ENCODE measurements at places on chromosomes 2 and 18.

GRCh38 chr18:12423820-12424219, 16.1 kb downstream of the PRELID3A start:
- DNase-seq, result no peak

GRCh38 chr2:173048522-173048896, 27.1 kb upstream of the MAP3K20 start:
- DNase-seq, result no peak

- DNase-seq, result no peak
Observed at GRCh38 chr2:2484301-2484700, 153.2 kb upstream of the MYT1L start.

DNA sequence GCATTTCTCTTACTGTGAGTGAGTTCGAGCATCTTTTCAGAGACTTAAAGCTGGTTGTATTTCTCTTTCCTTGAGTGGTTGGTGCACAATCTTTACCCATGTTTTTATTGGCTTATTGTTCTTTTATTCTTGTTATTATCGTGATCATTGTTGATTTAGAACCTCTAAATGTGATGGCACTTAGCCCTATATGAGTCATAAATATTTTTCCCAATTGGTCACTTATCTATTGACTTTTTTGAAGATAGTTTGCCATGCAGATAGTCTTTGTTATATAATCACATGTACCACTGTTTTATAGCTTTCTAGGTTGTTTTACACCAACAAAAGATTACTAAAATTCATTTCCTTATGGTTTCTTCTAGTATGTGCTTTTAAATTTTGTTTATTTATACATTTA, 141.6 kb upstream of the MSH6 start:
- DNase-seq, result no peak

DNA sequence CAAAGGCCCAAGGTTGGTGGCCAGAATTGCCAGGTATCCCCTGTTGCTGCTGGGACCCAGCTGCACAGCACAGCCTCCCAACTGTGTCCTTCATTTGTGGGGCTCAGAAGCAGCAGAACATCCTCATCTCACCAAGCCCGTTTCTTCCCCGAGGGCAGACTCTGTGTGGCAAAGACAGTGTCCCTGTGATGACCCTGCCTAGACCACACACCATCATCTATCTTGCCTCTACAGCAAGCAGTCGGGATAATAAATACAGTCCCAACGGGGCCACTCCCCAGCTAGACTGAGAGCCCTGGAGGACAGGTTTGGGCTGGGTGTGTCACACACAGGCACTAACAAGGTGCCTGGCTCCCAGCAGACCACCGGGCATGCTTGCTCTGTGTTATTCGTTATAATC, 93.4 kb downstream of the PTGR3 start:
- no peak for DNase-seq

- no peak for DNase-seq
Observed at GRCh38 chr2:191859681-191860080, 12.8 kb upstream of the CAVIN2 start.

DNA sequence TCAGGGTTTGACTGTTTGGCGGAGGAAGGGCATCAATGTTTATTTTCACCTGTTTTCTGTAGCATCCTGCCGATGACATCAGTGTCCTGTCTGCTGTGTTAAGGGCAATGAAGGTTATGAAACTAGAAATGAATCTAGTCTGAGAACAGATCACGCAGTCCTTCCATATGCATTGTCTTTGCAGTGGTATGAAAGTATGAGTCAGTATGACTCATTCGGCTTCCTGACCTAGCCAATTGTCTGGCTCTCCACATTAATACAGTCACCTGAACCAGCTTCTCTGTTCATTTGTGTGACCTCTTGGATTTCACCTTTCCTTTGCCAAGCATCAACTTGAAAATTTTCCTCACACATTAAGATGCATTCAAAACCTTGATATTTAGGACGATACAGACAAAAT, 353.8 kb downstream of the RND3 start:
- DNase-seq, result no peak

DNA sequence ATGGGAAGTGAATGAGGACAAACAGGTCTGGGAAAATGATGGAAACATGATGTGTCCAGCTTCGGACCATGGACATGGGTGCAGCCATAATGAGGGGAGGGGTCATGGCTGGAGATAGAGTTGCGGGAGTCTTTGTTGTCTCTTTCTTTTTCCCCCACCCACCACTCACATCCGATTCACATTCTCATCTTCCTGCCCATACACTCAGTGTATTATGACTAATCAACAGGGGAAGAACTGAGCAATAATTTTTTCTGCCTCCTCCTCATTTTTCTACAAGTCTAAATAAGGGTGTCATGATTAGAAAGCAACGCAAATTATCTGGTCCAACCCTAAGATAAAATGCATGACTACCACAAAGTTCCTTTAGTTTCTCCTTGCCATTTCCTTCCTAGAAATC, 5.7 kb upstream of the SERPINB2 start:
- DNase-seq, result no peak

GRCh38 chr2:151766437-151767153, 32.3 kb upstream of the NEB start:
- DNase-seq, result no peak

GRCh38 chr2:237059155-237059875, 26.4 kb upstream of the COPS8 start:
- DNase-seq, result no peak

DNA sequence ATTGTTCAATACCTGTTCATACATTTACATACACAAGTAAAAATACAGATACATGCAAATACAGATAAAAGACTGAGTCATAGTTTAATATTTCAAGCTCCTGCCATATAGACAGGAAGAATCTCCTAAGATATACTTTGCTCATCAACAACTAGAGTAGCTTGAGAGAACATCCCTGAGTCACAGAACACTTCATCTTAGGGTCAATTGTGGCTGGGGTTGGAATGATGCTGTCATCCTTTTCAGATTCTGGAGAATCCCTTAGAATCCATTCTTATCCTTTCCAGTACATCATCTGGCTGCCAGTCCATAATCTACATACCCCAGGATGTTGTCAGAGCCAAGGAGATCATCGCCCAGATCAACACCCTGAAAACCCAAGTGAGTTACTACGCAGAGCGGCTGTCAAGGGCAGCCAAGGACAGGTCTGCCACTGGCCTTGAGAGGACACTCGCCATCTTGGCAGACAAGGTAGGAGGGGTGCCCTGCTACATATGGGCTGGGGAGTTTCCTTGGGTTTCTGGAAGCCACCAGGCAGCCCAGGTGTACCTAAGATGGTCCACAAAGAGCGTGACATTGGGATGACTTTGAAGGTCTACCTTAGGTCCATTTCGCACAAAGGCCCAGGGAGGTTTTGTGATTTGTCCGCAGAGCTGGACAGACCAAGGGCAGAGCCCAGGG, 55.7 kb downstream of the COA5 start:
- no peak for DNase-seq

GRCh38 chr2:58030771-58031170, 15.8 kb upstream of the VRK2 start:
- no peak for DNase-seq

- DNase-seq, result no peak
Observed at GRCh38 chr18:12820506-12820905, 63.5 kb downstream of the PTPN2 start.

GRCh38 chr2:238817382-238817781, 30.5 kb upstream of the TWIST2 start:
- peak; percentile 2 for DNase-seq

GRCh38 chr2:228131833-228132232, 49.7 kb downstream of the SPHKAP start:
- DNase-seq, result no peak

DNA sequence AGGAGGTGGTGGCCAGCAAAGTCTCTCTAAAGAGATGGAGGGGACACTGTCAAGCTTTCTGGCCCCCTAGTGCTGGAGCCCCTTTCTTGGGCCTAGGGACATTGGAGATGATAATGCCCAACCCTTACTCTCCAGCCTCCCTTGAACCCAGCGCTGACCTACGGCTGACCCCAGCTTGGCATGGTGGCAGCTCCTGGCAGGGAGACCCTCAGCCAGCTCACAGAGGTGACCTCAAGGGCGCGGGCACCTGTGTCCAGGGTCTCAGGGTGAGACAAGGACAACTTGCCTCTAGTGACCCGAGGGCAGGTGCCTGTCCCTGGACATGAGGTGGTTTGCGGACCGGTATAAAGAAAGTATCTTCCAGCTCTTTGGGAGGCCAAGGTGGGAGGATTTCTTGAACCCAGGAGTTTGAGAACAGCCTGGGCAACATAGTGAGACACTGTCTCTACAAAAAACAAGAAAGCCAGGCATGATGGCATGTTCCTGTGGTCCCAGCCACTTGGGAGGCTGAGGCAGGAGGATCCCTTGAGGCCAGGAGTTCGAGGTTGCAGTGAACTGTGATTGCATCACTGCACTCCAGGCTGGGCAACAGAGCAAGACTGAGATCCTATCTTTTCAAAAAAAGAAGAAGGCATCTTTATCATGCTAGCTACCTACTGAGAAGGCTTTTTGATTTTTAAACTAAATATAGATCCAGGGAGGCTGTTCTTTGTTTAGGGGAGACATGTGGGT, 3.3 kb upstream of the PER2 start:
- DNase-seq, result no peak

- no peak for DNase-seq
Observed at GRCh38 chr2:218071218-218071937, 2.3 kb downstream of the RUFY4 start.

GRCh38 chr2:50646226-50646625, 385.7 kb downstream of the NRXN1 start:
- no peak for DNase-seq

DNA sequence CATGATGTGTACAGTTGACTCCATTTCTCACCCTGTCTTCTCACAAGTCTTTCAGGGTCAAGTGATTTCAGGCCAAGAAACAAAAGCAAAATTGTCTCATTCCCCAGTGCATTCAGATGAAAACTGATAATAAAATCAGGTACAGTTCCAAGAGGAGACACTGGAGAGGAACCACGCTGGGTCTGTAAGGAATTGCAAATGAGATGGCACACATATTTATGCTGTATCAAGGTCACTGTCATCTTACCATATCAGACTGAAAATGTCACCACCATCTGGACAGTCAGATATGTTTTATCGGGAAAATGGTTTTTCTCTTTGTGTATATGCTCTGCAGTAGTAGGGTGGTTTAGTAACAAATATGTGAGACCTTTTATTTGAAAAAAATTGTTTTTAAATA, 91.7 kb downstream of the CCDC138 start:
- no peak for DNase-seq

Data from GM23338 (cell line).